ENCODE measurements at places on chromosomes 13 and 19.

GRCh38 chr13:33057019-33057780, 41.0 kb downstream of the KL start:
- peak; percentile 37 for DNase-seq

GRCh38 chr13:46369506-46370277, 17.4 kb downstream of the RUBCNL start:
- DNase-seq = no peak

DNA sequence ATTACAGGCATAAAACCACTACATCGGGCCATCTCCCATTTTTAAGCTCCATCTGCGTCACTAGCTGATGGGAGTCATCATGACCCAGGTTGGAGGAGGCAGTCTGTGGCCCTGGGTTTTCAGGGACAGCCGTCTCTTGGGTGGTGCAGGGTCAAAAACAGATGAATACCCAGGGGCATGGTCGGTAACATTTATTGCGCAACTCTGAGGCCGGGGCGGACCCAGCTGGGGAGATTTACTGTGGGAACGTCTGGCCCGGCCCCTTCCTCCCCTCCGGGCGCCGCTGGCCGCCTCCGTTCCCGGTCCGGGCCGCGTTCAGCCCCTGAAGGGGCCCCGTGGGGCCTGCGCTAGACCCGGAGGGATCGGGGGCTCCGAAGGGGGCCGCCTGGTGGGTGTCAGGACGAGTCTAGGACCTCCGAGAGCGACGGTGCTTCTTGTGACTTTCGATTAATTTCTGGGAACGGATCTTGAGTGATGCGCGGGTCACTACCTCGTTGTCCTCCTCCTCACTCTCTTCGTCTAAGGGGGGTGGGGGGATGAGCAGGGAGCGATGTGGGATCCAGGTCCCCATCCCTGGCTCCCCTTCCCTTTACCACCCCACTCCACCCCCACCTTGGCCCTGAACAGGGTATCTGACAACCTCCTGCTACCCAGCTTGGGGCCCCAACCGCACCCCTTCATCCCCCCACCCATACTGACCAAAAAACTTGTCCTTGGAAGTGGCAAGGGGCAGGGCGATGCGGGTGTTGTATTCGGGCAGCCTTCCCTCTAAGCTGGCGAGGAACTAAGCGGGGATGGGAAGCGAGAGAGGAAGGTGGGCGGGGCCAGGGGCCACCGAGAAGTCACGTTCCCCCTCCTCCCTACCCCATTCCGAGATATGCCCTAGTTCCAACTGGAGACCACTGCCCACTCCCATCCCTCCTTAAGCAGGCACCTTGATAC, 1.6 kb upstream of the RGL3 start:
- no peak for DNase-seq

DNA sequence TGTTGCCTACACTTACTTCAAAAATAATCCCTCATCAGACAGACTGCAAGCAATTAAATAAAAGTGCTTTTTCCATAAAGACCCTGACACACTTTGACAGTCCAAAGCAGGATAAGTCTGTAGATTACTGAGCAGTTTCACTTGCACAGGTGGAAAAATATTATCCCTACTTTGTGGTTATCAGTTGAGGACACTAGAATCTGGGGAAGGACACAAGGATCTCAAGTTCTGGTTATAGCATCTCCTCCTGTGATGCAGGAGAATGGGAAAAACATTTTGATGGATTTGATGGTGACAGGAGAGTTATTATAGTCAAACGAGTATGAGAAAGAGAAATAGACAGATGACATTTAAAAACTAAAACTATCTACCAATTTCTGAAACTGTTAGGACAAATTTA, 122.9 kb upstream of the PCDH9 start:
- no peak for DNase-seq

GRCh38 chr13:98664047-98664446, 87.1 kb upstream of the STK24 start:
- DNase-seq = no peak

GRCh38 chr13:78603240-78603957, at the start of gene POU4F1:
Gene POU4F1, minus strand, starts transcription at chr13:78603552. Its CDS starts 226 bp downstream, at chr13:78603326.
- DNase-seq = peak; percentile 90

DNA sequence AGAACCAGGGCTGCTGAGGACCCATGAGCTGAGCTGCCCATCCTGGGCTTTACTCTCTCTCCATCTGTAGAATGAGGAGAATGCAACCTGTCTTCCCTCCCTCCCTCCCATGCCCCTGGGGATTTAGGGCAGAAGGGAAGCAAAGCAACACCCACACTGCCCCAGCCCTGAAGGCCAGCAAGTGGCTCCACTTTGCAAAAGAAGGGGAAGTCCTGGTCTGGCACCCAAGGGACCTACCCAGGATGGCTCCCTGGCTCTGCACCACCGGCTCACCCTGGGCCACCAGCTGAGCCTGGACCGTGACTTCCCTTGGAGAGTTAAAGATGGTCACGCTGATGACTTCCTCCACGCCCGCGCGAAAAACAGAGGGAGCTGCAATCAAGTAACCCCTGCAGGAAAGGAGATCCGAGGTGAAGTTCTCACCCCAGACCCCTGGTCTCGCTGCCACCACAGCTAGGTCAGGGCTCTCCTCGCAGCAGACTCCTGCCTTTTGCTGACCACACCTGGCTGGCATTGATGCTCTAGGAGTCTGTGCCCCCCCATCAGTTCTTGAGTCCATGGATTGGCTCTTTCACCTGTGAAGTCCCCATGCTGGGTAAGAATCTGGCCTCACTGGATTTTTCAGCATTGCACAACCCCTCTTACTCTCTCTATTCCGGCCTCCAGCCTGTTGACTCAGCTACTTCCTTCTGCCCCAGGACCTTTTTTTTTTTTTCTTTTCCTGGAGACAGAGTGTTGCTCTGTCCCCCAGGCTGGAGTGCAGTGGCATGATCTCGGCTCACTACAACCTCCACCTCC, 4.6 kb downstream of the CPAMD8 start:
- no peak for DNase-seq

DNA sequence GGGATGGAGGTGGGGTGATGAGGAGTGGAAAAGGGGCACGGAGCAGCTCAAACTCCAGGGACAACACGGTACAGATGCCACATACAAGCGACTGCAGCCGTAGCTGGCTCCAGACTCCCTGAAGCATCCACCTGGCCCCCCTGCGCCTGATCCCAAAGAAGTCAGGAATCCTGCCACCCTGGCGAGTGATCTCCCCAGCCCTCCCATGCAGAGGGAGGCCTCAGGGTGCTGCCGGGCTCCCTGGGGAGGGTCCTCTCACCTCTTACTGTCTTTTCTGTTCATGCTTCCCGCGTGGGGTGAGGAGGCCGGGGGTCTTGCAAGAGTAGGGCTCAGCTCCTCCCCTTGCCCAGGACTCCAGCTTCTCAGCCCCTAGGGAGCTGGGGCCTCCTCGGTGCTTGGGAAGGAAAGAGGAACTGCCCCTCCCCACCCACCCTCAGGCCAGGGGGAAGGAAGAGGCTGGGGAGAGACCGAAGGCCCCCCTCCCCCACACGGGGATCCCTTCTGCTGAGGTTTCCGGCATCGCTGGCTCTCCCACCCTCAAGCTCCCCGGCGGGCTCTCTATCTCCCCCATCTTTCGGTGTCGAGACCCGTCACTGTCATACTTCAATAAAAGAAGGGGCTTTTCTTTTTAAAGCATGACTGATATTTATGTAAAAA, at the start of gene RASGRP4:
Gene RASGRP4, minus strand, starts transcription at position 410 of the 657 bp plus-strand sequence. Its CDS starts 128 bp downstream, at position 282.
- DNase-seq = no peak

DNA sequence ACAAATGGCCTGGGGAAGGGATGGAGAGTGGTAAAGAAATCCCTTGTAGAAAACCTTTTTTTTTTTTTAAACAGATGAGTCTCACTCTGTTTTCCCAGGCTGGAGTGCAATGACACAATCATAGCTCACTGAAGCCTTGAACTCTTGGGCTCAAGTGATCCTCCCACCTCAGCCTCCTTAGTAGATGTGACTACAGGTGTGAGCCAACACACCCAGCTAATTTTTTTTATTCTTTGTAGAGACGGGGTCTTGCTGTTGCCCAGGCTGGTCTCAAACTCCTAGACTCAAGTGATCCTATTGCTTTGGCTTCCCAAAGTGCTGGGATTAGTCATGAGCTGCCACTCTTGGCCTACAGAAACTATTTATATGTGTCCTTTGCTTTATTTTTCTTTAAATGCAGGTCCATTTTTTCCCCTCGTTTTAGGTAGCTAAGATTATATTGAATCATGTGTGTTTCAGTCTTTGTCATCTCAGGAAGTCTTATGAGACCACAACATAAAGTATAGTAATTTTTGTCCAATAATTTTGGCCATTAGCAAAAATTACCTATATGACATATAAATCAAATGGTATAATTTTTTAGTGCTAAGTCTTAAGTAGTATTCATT, 10.5 kb downstream of the LPAR6 start:
- DNase-seq = no peak

Data from D341Med (cell line).